ENCODE measurements at places on chromosomes 16 and 17.

GRCh38 chr17:11950771-11951519, 46.3 kb downstream of the ZNF18 start:
- DNase-seq, result no peak

DNA sequence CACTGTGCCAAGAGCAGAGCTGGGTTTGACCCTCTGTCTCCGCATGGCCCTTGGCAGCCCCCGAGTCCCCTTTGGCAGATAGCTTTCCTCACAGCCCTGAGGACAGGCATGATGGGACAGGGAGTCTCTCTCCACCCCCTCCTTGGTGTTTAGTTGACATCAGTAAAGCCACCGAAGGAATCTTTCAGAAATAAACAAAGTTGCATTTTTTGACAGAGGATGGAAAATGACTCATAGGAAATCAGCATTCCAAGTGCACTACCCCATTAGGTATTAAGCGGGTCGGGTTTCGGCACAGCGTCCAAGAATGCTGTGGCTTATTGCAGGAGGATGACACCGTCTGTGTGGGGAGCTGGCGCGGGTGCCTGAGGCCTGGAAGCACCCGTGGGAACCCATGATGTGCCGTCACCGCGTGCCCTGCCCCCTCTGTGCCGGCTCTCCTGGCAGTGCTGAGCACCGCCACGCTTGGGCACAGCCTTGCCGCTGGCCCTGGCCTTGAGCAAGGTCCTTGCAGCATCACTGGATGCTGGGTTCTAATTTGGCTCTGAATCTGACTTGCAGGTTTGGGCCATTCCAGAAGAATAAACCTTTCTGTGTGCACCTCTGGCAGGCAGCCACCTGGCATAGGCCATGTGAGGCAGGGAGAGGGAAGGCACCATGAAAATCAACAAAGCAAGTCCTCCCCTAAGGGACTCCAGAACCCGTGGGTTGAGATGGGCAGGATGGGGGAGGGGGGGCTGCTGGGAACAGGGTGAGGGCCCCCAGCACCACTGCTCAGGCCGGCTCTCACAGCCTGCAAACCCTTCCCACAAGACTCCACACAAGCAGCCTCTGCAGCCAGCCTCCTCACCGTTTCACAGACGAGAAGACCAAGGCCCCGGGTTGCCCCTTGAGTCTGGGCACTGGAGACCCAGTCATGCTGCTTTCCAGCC, 50.5 kb upstream of the ZNF469 start:
- no peak for DNase-seq

DNA sequence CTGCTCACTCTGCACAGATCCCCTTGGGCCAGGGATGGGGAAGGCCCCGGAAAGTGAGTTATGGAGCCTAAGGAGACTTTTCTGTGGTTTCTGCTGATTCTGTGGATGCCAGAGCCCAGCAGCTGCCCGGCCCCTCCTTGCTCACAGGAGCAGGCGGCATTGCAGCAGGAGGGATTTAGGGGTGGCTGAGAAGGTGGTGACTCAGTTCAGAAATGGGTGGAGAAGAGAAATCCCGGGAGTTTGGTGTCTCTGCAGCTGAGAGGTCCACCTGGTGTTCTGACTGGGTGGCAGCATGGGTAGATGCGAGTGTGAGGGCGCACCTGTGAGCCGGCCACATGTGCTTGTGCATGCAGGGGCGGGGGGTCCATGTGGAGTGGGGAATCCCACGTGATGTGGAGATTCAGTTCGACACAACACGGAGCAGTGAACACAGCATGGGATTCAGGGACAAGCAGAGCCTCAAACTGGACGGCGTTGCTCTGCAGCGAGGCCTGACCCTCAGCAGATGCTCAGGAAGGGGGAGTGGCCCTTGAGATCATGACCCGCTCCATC, 16.0 kb upstream of the SPPL2C start:
- DNase-seq, result no peak

- DNase-seq, result no peak
Measured at GRCh38 chr16:85612801-85613603, at the start of gene GSE1. TSS of gene GSE1 (plus strand) at chr16:85613322. CDS start at chr16:85613392, 70 bp downstream.

DNA sequence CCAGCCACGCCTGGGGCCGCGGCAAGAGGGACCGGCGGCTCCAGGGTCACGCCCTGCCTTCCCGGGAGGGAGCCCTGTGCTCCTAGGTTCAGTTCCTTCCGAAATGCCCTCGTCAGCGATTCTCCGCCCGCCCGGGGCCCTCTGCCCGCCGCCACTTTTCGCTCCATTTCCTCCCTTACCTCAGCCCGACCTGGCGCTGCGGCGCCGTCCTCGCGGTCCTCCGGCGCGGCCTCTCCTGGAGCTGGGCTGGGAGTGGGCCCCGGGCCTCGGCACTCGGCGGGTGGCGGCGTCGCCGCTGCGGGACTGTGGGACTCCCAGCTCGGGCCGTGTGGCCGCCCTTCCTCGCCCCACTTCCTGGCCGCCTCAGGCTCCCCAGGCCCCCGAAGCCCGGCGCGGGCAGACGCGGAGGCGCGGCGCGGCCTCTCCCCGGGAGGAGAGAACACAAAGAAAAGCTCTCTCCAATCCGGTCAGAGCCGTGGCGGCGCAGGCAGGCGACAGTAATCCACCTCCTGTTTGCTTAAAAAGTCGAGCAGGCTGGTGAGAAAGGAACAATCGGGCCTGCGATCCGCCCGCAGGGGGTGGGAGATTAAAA, 1.6 kb downstream of the BAHCC1 start:
- DNase-seq, result no peak

- no peak for DNase-seq
Measured at GRCh38 chr16:53235851-53236250, 181.1 kb downstream of the CHD9 start.

- no peak for DNase-seq
Measured at GRCh38 chr16:13852827-13853226, 67.1 kb upstream of the ERCC4 start.

GRCh38 chr17:40373999-40374398, 9.5 kb upstream of the GJD3 start:
- no peak for DNase-seq

DNA sequence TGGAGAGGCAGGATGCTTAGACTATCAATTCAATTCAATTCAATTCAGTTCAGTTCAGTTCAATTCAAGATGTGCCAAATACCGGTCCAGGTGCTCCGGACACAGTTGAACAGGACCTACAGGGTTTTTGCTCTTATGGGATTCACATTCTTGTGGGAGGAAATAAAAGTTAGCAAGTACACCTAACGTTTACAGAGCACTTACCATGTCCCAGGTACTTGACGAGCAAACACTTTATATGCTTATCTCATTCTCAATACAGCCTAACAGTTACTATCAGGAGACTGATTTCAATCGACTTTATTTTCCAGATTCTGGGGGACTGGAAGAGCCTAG, 467 bp upstream of the GDE1 start:
- DNase-seq, result no peak

GRCh38 chr17:48001197-48001596, 30.3 kb downstream of the CDK5RAP3 start:
- no peak for DNase-seq

DNA sequence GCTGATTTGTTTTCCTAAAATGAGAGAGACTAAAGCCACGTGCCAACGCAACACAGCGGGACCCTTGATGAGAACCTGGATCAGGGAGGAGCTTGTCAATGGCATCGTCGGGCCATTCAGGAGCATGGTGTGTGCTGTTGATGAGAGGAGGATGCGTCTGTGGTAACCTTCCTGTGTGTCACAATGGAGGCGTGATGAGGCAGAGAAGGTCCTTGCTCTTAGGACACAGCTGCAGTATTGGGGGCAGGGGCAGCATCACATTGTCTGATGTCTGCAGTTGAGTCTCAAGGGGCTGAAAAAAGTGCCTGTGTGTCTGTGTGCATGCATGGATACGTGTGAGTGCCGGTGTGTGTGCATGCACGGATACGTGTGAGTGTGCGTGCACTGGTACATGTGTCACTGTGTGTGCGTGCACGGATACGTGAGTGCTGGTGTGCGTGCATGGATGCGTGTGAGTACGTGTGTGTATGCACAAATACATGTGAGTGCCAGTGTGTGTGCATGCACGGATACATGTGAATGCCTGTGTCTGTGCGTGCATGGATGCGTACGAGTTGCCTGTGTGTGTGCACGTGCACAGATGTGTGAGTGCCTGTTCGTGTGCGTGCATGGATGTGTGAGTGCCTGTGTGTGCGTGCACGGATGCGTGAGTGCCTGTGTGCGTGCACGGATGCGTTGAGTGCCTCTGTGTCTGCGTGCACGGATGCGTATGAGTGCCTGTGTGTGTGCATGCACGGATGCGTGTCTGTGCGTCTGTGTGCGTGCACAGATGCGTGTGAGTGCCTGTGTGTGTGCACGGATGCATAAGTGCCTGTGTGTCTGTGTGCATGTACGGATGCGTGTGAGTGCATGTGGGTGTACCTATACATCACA, 39.3 kb downstream of the BAIAP2 start:
- DNase-seq, result no peak

DNA sequence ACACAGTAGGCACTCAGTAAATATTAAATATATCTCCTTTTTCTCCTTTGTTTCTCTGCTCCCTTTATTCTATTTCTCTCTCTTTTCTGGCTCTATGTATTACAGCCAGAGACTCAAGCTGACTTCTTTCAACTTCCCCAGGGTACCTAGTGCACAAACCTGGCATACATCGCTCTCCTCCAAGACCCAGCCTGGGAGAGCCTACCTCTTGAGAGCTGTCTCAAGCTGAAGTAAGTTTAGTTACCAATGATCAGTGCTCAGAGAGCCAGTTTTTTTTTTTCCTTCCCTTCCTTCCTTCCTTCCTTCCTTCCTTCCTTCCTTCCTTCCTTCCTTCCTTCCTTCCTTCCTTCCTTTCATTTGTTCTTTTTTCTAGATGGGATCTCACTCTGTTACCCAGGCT, 19.8 kb downstream of the TMEM98 start:
- DNase-seq, result no peak

- DNase-seq, result no peak
Measured at GRCh38 chr17:21475571-21475970, 99.4 kb downstream of the KCNJ12 start.

- no peak for DNase-seq
Measured at GRCh38 chr17:27414271-27414670, 42.0 kb upstream of the KSR1 start.

GRCh38 chr16:52316241-52316640, 230.7 kb downstream of the TOX3 start:
- DNase-seq, result no peak

DNA sequence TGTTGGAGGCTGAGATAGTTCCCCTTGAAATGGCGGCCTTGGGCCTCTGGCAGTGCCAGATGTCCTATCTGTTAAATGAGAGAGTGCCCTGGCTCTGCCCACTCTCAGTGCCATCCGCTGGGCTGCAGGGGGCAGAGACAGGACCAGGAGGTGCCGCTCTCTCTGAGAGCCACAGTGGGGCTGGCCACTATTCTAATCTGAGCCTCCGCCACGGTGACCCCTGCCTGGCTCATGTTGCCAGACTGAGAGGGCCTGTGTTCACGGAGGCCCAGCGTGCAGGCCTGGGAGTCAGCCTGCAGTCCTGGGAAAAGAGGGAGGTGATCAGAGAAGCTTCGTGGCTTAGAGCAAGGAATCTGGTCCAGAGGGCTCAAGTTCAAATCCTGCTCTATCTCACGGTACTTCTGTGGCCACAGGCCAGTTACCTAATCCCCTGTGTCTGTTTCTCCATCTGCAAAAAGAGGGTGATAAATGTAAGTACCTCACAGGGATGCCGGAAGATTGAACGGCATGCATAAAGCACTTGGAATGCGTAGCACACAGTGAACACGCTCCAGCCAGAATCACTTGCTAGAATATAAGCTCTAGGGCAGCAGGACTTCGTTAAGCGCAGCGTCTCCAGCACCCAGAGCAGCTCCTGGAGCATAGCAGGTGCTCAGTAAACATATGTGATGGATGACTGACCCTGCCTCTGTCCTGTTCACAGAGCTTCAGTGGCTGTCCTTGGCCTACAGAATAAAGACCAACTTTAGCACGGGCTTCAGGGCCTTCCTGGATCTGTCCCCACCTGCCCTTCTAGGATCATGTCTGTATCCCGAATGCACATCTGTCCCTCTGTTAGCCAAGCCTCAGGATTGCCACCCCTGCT, 6.3 kb downstream of the ATP2A3 start:
- DNase-seq, result no peak

DNA sequence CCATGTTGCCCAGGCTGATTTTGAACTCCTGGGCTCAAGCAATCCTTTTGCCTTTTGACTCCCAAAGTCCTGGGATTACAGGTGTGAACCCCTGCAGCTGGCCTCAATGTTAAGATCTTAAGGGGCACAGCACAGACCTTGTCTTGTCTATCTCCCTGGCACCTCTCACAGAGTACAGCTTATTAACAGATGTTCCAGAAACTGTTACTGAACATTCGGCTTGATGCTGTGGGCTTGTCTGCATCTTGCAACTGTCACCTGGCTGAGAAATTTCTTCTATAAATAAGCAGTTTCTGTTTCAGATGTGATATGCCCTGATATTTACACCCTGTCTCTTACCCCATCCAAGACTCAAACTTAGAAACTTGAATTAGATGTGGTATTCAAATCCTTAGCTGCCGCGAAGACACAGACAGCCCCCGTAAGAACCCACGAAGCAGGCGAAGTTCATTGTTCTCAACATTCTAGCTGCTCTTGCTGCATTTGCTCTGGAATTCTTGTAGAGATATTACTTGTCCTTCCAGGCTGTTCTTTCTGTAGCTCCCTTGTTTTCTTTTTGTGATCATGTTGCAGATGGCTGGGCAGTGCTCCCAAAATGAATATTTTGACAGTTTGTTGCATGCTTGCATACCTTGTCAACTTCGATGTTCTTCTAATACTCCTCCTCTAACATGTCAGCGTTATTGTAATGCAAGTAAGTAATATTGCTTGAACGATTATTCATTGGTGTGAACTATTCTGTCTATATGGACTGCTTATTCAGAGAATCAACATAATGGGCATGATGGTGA, at the start of gene TNFRSF17:
TNFRSF17 (plus strand) TSS at position 450 of the 791 bp plus-strand sequence; CDS start at position 565, 115 bp downstream.
- DNase-seq, result no peak

GRCh38 chr17:8146381-8147140, 5.6 kb downstream of the PER1 start:
- no peak for DNase-seq

DNA sequence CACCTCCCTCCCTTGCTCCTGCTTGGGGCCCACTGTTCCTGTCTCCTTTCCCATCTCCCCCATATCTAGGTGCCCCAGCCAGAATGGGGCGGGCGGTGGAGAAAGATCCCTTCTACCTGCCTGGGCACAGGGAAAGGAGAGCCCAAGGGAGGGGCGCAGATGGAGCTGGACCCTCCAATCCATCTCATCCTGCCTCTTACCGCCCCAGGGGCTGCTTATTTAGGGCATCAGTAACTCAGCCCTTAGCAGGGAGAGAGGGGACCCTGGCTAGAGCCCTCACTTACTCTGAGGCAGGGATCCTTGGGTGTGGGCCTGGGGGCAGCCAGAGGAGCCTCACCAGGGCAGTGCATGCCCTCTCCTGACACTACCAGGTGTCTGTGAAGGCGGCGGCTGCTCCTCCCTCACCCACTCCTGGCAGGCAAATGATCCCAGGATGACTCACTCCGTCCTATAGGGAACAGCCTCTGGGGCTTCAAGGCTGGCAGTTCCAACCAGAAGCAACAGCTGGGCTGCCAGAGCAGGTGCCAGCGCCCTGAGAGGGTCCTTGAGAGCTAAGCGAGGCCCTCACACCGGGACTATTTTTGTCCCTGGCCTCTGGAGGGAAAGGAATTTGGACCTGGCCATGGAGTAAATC, 16.3 kb upstream of the BCAR1 start:
- DNase-seq, result no peak
